ENCODE measurements at places on chromosomes 12 and 14.
A peak's percentile ranks its signal among the peaks of the same experiment; 100 is the strongest.

DNA sequence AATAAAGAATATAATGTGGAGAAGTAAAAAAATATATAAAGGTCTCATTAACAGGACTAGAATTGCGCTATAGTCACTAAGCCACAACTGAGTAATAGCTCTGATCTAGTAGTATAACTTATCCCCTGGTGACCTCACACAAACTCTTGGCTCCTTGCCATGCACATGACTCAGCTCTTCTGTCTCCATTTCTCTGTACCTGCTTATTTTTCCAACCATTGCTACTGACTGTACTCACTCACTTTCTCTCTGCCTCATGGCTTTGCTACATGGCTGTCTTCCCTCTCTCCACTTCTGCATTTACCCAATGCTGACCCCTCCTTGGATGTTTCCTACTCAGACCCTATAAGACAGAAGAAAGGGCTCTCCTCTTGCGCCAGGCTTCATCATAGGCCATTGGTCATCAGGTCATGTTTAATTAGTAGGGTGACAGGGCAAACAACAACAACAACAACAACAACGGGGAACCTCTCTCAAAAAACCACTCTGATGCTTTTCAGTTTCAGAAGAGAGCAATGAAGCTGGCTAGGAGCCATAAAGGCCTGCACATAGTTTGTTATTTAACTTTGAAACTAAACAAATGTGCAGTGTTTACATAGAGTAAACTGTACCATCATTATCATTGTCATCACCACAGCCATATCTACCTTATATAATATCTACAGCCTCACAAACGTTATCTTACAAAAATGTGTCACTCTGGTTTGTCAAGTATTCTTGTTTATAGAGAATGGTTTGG is 25.6 kb upstream of the KRAS start:
- DNase-seq = no peak
- no peaks in the 10 kb centered on the region for H3K36me3 ChIP-seq
- no peak overlapping the region for H3K4me3 ChIP-seq
- no peaks in the 10 kb centered on the region for H3K27me3 ChIP-seq
- H3K27ac ChIP-seq = no peak overlapping the region
- no peaks in the 10 kb centered on the region for H3K4me1 ChIP-seq

DNA sequence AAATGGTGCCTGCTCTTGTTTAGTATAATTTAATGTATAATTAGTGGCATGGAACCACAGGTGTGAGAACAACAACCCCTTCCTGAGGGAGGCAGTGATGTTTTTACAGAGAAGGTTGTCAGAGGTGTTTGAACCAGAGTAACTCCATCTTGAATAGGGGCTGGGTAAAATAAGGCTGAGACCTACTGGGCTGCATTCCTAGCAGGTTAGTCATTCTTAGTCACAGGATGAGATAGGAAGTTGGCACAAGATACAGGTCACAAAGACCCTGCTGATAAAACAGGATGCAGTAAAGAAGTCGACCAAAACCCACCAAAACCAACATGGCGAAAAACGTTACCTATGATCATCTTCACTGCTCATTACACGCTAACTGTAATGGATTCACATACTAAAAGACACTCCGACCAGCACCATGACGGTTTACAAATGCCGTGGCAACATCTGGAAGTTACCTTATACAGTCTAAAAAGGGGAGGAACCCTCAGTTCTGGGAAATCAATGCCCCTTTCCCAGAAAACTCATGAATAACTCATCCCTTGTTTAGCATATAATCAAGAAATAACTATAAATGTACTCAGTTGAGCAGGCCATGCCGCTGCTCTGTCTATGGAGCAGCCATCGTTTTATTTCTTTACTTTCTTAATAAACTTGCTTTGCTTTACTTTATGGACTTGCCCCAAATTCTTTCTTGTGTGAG is 47.8 kb upstream of the LTA4H start:
- no peaks in the 10 kb centered on the region for H3K36me3 ChIP-seq
- no peak overlapping the region for H3K27ac ChIP-seq
- DNase-seq = no peak
- no peaks in the 10 kb centered on the region for H3K4me1 ChIP-seq
- H3K4me3 ChIP-seq = no peak overlapping the region
- no peaks in the 10 kb centered on the region for H3K27me3 ChIP-seq

GRCh38 chr12:65460063-65460462 is 181.6 kb downstream of the MSRB3 start:
- no peak overlapping the region for H3K27ac ChIP-seq
- H3K4me1 ChIP-seq = no peaks in the 10 kb centered on the region
- no peak for DNase-seq

- no peak overlapping the region for H3K27ac ChIP-seq
- H3K4me1 ChIP-seq = no peaks in the 10 kb centered on the region
- no peaks in the 10 kb centered on the region for H3K36me3 ChIP-seq
Measured at GRCh38 chr14:64614166-64614565, 64.4 kb downstream of the PPP1R36 start.

GRCh38 chr14:94001016-94001415 is 3.9 kb downstream of the CCDC197 start:
- H3K4me1 ChIP-seq = peaks cover 3% of the 10 kb centered on the region
- H3K27ac ChIP-seq = no peak overlapping the region
- no peak for DNase-seq
- no peak overlapping the region for H3K4me3 ChIP-seq
- H3K27me3 ChIP-seq = 0 out of 2 replicates have a peak, but pooled peaks cover 2% of the 10 kb centered on the region
- H3K36me3 ChIP-seq = no peaks in the 10 kb centered on the region

DNA sequence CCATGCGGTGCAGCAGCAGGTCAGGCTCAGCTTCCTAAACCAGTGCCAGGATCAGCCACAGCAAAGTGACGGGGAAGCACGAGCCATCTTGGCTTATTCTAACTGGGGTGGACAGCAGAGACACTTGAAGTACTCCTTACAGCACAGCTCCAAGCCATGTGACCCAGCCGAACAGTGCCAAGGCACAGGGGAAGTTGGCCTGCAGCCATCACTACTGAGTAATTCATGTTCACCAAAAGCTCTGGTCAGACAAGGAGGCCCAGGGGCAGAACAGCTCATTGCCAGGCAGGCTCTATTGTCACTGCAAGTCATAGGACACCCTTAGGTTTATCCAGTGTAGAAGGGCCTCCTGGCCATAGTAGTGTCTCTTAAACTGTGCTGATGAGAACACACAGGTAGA is 23.4 kb upstream of the SLC35F4 start:
- H3K4me3 ChIP-seq = no peak overlapping the region
- DNase-seq = no peak
- H3K4me1 ChIP-seq = no peaks in the 10 kb centered on the region
- no peaks in the 10 kb centered on the region for H3K27me3 ChIP-seq
- no peaks in the 10 kb centered on the region for H3K36me3 ChIP-seq
- H3K27ac ChIP-seq = no peak overlapping the region

GRCh38 chr14:28344381-28344780 is 422.2 kb upstream of the FOXG1 start:
- no peak overlapping the region for H3K4me3 ChIP-seq
- no peak overlapping the region for H3K27ac ChIP-seq
- DNase-seq = no peak
- H3K27me3 ChIP-seq = no peaks in the 10 kb centered on the region
- H3K36me3 ChIP-seq = no peaks in the 10 kb centered on the region

GRCh38 chr12:64610079-64610659 is at the start of gene RASSF3:
RASSF3 (plus strand) TSS chr12:64610495; CDS start chr12:64610633, 138 bp downstream.
- H3K27me3 ChIP-seq = no peaks in the 10 kb centered on the region
- H3K27ac ChIP-seq = peak within 1 kb of the TSS; percentile 65
- DNase-seq = peak; percentile 85
- H3K4me1 ChIP-seq = no peaks in the 10 kb centered on the region

DNA sequence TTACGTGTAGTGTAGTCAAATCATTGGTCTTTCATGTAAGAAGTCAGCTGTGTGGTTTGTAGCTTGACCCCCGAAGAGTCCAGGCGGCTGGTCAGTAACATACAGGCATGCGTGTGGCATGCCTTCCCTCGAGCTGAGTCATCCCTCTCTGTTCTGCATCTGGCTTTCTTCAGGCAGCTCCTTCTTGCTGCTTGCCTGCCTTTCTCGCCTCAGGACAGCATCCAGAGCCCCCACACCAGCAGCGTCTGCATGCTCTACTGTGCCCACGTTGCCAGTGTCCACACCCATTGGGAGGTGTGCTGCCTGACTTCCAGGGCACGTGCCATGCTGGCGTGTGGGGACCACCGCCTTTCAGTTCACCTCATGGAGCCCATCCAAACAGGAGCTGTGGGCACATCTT is 96.8 kb downstream of the EP400 start:
- H3K4me1 ChIP-seq = peaks cover 5% of the 10 kb centered on the region
- H3K36me3 ChIP-seq = peaks cover 21% of the 10 kb centered on the region
- DNase-seq = no peak
- no peaks in the 10 kb centered on the region for H3K27me3 ChIP-seq

GRCh38 chr14:23153851-23154796 is 29.3 kb downstream of the SLC7A8 start:
- H3K27ac ChIP-seq = no peak overlapping the region
- peaks cover 19% of the 10 kb centered on the region for H3K36me3 ChIP-seq
- DNase-seq = no peak
- no peak overlapping the region for H3K4me3 ChIP-seq
- H3K27me3 ChIP-seq = no peaks in the 10 kb centered on the region
- H3K4me1 ChIP-seq = peaks cover 8% of the 10 kb centered on the region

- no peak overlapping the region for H3K27ac ChIP-seq
- no peak for DNase-seq
- H3K4me3 ChIP-seq = no peak overlapping the region
- no peaks in the 10 kb centered on the region for H3K4me1 ChIP-seq
Measured at GRCh38 chr12:77510985-77511384, 319.7 kb upstream of the NAV3 start.

- no peaks in the 10 kb centered on the region for H3K27me3 ChIP-seq
- no peaks in the 10 kb centered on the region for H3K4me1 ChIP-seq
- no peak overlapping the region for H3K4me3 ChIP-seq
- DNase-seq = peak; percentile 70
- peaks cover 38% of the 10 kb centered on the region for H3K36me3 ChIP-seq
Measured at GRCh38 chr12:6465467-6466183, 4.9 kb downstream of the VAMP1 start.

GRCh38 chr14:100083706-100084105 is 18.5 kb downstream of the EVL start:
- no peak for DNase-seq
- H3K27me3 ChIP-seq = no peaks in the 10 kb centered on the region
- H3K27ac ChIP-seq = no peak overlapping the region
- peaks cover 5% of the 10 kb centered on the region for H3K4me1 ChIP-seq
- no peaks in the 10 kb centered on the region for H3K36me3 ChIP-seq

DNA sequence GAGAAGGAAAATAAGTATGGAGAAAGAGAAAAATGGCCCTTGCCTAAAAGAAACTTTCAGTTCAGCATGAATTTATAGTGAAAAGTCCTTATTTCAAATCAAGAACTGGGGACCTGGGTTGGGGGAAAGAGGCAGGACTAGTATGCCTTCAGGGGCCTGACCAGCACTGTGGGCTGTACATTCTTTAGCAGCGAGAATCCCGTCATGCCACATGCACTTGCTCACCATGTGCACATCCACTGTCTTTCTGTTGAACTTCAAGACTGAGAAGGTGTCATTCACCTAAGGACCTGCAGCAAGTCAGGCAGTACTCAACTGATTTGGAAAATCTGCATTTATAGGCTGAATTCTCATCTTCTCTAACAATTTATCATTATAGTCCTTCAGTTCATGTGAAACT is 50.2 kb downstream of the RAB35 start:
- no peak overlapping the region for H3K4me3 ChIP-seq
- DNase-seq = no peak
- no peaks in the 10 kb centered on the region for H3K27me3 ChIP-seq
- H3K36me3 ChIP-seq = no peaks in the 10 kb centered on the region
